ENCODE measurements at places on chromosomes 16 and 17. TPM values are rescaled to one million over a fixed set of nuclear protein-coding genes. Genes with fewer than 3 reads are reported as not detected.

DNA sequence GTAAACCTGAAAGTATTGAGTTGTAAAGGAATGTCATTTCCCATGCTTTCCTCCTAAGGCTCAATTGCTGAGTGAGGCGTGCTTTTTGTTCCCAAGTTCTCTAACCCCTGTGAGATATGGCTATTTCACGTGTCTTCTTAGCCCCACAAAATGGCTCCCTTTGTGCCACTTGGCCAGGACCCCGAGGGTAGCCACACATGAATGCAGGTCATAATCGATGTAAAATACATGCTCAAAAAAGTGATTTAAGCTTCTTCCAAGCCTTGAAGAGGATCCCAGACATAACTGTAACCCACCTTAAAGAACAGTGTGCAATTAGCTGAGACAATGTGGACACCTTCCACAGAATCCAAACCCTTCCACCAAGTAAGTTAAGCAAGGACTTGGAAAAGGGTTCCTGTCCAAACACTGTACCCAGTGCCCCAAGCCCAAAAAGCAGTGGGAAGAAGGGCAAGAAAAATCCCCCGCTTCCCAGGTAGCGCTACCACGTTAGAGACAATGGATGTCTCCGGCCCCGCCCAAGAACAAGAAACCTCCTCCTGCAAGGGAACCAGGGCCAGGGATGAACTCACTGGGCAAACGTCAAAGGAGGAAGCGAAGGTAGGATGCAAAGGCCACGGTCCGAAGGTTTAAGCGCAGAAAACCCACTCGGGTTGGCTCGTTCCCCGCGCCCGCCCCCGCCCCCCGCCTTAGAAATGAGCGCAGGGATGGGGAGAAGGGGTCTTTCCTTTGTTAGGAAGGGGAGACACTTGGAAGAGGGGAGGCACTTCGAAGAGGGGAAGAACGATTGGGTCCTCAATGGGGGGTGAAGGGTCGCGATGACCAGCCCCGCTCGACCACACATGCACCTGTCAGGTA, 1.2 kb downstream of the JPT1 start:
- DNase-seq, result no peak
- H3K36me3 ChIP-seq, result peaks cover 37% of the 10 kb centered on the region
- peaks cover 17% of the 10 kb centered on the region for H3K4me1 ChIP-seq
- peak overlapping the region; percentile 63 for H3K27ac ChIP-seq

DNA sequence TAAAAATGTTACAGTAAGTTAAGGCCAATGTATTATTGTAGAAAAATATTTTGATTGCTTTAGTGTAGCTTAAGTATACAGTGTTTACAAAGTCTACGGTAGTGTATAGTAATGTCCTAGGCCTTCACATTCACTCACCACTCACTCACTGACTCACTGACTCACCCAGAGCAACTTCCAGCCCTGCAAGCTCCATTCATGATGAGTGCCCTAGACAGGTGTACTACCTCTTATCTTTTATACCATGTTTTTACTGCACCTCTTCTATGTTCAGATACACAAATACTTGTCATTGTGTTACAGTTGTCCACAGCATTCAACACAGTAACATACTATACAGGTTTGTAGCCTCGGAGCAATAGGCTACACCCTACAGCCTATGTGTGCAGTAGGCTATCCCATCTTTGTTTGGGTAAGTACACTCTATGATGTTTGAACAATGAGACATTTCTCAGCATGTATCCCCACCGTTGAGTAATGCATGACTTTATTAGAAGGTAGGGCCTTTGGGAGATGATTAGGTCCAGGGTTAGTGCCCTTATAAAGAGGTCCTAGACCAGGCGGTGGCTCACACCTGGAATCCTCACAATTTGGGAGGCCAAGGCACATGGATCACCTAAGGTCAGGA, 117.8 kb downstream of the SLC39A11 start:
- H3K4me1 ChIP-seq, result peaks cover 26% of the 10 kb centered on the region
- no peak overlapping the region for H3K4me3 ChIP-seq
- no peaks in the 10 kb centered on the region for H3K27me3 ChIP-seq
- H3K27ac ChIP-seq, result no peak overlapping the region

Gene PRSS36
- total RNA-seq, result 0.38 TPM

DNA sequence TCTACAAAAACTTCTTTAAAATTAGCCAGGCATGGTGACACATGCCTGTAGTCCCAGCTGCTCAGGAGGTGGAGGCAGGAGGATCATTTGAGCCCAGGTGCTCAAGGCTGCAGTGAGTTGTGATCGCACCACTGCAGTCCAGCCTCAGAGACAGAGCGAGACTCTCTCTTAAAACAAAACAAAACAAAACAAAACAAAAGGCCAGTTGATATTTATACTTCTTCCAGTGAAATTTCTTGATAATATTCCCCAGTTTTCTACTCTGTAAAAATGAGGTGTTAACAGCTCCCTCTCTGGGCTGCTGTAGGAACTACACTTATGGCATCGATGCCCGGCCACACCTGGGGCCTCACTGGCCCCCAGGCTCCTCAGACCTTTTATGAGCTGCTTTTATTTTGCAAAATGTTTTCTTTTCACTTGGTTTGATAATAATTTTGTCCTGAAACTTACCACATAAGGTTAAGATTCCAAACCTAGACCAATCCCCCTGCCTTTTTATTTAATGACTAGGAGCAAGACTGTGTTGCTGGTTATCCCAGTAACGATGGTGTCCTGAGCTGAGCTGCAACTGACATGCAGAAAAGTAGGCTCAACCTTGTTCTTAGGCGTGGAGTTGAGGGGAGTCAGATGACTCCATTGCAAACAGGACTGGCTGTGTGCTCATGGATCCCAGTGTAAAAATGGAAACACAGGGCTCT, 17.6 kb downstream of the MAPK8IP3 start:
- DNase-seq, result no peak
- no peak overlapping the region for H3K4me3 ChIP-seq
- peaks cover 41% of the 10 kb centered on the region for H3K36me3 ChIP-seq
- H3K27me3 ChIP-seq, result no peaks in the 10 kb centered on the region
- H3K27ac ChIP-seq, result peak overlapping the region; percentile 37

DNA sequence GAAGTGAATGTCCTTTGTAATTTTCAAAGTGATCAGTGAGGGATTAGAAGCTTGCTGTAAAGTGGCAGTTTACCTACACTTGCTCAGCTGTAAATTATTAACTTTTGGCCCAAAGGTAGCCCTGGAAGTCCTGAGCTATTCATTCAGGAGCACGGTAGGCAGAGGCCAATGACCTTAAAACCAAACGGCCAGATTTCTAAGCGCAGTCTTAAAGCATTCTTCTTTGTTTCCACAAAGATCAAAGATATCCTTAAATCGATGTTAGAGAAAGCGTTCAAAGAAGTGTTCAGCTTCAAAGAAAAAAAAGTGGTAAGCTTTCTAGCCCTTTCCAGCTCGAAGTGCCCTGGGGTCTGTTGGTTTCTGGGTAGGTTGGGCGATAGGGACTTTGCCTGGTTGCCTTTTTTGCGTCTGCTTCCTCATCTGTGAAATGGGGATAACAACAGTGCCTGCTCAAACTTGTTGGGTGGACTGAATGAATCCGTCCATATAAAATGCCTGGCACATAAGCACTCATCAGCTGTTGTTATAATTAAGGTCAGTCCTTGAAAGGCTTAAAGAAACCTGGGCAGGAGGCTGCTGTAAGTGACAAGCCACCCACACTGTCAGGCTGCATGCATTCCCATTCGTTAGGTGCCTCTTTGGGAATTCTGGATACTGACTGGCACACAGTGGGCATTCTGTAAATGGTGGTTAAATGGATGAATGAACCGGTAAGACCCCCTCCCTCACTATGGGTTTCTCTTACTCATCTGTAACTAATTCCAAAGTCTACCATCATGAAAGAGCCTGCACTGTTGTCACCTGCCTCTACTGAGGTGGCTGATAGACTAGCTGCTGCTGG, 113.2 kb downstream of the PRKCA start:
- no peaks in the 10 kb centered on the region for H3K4me1 ChIP-seq
- no peaks in the 10 kb centered on the region for H3K36me3 ChIP-seq
- H3K27ac ChIP-seq, result no peak overlapping the region
- H3K4me3 ChIP-seq, result no peak overlapping the region

Gene KRTAP2-3
- not detected for total RNA-seq

DNA sequence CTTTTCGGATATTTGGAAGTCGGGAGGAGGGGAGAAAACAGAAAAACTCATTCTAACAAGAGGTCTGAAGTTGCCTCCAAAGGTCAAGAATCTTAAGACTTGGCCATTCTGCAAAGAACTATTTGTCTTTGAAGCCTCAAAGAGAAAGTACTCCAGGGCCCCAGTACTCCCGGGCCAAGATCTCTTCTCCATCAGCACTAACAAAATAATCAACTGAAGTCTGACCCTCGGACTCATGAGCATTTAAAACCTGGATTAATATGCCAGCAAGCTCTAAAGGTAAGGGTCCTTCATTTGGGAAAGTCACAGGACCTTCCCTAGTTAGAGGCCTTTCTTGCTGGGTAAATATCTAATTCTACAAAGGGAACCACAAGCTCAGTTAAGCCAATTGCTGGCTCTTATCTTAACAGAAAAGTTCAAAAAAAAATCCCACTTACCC, 4.5 kb downstream of the AXIN2 start:
- H3K27ac ChIP-seq, result no peak overlapping the region
- H3K27me3 ChIP-seq, result no peaks in the 10 kb centered on the region
- peaks cover 11% of the 10 kb centered on the region for H3K4me1 ChIP-seq
- H3K36me3 ChIP-seq, result peaks cover 19% of the 10 kb centered on the region
- no peak overlapping the region for H3K4me3 ChIP-seq

GRCh38 chr17:19579192-19579761, 45.6 kb downstream of the SLC47A1 start:
- H3K27ac ChIP-seq, result no peak overlapping the region
- no peaks in the 10 kb centered on the region for H3K36me3 ChIP-seq
- H3K4me1 ChIP-seq, result no peaks in the 10 kb centered on the region
- no peak for DNase-seq
- H3K27me3 ChIP-seq, result peaks cover 27% of the 10 kb centered on the region
- no peak overlapping the region for H3K4me3 ChIP-seq

Gene QRICH2
- 4.7 TPM for total RNA-seq

Data from SJSA1 (cell line).